ENCODE measurements at places on chromosomes 3 and 15.

DNA sequence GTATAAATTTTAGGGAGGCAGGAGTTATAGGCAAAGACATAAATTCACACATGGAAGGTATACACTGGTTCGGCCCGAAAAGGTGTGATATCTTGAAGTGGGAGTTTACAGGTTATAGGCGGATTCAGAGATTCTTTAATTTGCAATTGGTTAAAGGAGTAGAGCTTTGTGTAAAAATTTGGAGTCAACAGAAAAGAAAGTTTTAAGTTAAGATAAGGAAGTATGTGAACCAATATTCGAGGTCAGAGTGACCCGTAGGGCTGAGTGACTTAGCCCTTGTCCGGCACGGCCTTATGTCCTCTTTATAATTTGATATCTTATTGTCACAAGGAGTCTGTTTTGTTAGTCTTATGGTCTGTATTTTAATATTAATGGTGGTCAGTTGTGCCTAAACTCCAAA is 10.6 kb upstream of the THSD4 start:
- no peak for DNase-seq

- DNase-seq: no peak
Measured at GRCh38 chr3:31981206-31982181, at the start of the genes OSBPL10 and ZNF860. TSS of gene OSBPL10 (minus strand) at chr3:31981262. CDS start at chr3:31981179, 83 bp downstream. TSS of gene ZNF860 (plus strand) at chr3:31981750. CDS start at chr3:31989080, 7,330 bp downstream.

DNA sequence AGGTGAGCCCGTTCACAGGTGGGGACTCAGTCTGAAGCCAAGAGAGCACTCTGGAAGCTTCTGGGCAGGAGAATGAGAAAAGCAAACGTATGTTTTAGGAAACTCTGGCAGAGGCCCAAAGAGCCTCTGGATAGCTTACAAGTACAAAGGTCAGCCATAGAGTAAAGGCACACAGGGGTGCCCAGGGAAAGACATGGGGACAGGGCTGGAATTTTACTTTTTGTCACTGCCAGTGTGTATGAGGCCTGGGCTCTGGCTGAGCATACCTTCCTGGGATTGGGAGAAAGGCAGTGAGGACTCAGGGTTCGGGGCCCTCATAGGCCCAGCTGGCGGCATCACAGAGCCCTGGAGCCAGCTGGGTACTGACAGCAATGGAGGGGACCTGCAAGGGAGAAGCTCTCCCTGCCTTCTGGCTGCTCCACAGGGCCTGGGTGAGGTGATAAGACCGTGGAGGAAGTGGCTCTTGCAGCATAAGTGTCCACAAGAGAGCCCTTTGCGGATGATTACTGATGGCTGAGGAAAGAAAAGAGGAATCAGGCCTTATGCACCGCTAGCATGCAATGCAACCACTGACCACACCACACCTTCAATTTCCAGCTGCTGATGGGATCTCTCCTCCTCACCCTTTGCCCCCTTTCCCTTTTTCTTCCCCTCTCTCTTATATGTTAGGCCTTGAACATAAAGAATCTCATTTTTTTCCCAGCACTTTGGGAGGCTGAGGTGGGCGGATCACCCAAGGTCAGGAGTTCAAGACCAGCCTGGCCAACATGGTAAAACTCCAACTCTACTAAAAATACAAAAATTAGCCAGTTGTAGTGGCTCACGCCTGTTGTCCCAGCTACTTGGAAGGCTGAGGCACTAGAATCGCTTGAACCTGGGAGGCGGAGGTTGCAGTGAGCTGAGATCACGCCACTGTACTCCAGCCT is 25.1 kb upstream of the BCL2L10 start:
- DNase-seq: no peak

- no peak for DNase-seq
Measured at GRCh38 chr3:32882603-32883025, 64.8 kb downstream of the TRIM71 start.

- DNase-seq: no peak
Measured at GRCh38 chr3:62655691-62656063, 219.5 kb downstream of the CADPS start.

GRCh38 chr3:127959873-127960272 is 44.8 kb downstream of the KBTBD12 start:
- no peak for DNase-seq
